ENCODE measurements at places on chromosomes 3 and 15. TPM values are rescaled to one million over a fixed set of nuclear protein-coding genes. Genes with fewer than 3 reads are reported as not detected.

DNA sequence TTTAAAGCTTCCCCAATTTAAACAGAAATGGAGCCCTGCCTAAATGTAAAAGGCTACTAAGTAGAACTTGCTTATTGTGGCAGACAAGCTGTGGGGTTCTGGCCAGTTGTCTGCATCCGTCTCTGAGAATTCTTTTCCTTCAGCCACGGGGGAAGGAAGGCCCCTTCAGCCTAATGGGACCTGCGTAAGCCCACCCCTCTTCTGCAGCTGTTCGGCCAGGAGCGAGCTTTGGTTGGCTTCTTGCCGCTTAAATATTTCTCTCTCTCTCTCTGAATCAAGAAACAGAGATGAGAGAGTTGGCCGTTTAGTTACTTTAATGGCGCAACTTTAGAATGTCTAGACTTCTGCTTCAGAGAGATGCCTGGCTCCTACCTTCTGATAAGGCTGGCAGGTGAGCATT is 151.7 kb upstream of the PROK2 start:
- DNase-seq = no peak

DNA sequence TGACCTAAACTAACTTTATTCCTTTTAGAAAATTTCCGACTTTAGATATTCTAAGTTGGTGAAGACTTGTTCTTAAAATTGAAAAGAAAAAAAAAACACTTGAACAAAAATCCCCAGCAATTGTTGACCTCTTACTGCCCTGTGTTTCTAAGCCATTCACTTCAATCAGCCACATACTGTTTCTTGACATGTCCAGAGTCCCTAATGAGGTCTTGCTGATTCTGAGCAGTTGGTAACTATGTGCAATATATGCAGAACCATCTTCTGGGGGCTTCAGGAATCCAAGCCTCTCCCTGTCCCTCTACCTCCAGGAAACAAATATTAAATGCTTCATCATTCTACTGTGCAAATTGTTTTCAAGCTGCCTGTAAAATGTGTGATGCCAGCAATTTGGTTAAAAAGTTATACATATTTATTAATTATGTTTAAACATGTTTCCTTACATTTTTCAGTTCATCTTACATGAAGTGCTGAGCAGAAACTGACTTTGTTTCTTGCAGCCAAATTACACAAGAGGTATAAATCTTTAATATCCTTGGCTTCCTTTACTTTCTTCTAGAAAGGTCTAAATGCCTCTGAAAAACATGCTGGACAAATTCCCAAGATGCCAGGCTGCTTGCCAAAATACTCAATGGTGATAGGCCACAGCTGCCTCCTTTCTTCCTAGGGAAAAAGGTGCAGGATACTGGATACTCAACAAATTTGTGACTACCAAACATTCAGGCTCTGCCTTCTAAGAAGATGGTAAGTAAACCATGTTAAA is 19.8 kb upstream of the GYG1 start:
- no peak for DNase-seq

The RASGRF1 gene
- total RNA-seq = not detected

The DZIP3 gene
- 7.4 TPM for total RNA-seq

DNA sequence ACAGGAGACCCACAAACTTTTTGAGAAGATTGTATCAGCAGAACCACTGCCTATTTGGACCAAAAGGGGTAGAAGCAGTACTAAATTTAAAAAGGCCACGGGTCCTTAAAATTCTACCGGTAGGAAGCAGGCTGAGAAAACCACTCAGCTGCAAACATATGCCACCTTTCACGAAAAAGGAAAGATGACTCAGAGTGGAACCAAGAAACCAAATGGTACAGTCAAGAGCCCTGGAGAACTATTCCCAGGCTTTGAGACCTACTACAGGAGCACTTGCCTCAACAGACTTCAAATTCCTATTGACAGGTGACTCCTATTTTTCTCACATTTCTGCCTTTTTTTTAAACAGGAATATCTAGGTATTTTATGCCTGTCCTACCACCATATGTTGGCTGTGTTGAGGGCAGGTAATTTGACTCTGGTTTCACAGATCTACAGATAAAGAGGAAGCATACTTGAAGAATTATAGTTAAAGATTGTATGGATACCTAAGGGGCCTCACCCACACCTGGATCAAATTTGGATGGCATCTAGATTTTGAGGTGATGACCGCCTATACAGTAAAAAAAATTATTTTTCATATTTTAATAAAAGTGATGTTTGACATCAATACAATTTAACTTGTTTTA is 10.1 kb downstream of the GOLIM4 start:
- no peak for DNase-seq

- DNase-seq = no peak
These were observed 140.1 kb upstream of the IL12A start for GRCh38 chr3:159848348-159849118.

DNA sequence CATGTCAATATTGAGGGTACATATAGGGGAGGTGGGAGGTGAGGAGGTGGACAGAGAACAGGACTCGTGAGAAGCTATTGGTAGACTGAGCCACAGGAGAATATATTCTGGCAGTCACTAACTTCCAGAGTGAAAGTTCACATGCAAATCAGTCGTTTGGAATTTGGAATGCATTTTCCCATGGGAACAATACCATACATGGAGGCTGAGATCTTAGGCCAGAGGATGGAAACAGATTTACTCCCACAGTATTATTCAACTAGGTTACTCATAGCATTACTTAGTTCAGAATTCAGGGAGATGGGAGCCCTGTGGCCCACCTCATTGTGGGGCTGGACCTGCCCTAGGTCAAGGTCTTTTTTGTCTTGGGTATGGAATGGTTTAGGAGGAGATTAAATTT is 36.4 kb upstream of the ABHD2 start:
- DNase-seq = no peak

GRCh38 chr3:133578548-133579191 is 5.2 kb downstream of the CDV3 start:
- DNase-seq = no peak

DNA sequence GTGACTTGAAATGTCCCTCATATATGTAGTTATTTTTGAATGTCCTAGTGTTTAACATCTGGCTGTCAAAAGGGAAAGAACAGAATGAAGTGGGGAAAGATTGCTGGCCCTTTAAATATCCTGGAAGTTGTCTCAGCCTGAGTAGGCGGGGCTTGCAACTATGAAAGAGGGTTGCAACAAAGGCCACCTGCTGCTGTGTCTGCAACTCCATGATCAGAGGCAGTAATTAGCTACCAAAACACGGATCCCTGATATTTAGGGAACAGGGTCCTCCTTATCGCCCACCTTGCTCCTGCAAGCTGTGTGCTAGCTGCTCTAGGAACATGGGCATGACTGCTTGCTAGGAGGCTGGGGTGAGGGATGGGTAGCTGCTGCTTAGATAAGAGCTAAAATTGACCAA is 100.2 kb upstream of the CFAP20DC start:
- DNase-seq = no peak

The CEP97 gene
- 11.0 TPM for total RNA-seq

DNA sequence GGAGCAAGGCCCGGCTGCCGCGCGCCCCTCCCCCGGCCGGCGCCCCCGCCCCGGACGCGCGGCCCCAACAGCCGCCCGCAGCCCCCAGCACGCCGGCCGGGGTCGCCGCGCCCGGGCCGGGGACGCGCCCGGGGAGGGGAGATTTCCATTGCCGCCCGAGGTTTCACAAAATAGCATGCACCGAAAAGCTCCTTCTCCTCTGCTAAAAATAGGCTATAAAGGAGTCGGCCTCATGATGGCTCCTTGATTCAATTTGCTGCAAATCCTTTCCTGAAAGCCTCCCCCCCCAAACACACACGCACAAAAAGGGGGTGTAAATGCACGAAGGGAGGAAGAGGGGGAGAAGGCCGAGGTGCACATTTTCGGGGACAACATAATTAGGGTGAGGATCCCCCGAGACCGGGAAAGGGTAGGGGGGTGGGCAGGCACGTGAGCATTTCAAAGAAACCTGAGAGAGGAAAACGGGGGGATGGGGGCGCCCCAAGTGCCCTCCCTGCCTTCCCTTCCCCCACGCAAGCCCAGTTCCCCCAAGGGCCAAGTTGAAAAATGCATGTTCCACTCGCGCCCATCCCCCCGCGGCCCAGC is 734 bp downstream of the TBL1XR1 start:
- DNase-seq = no peak

- no peak for DNase-seq
These were observed 65.0 kb upstream of the SLC6A1 start for GRCh38 chr3:10927551-10927950.

- DNase-seq = no peak
These were observed 113.5 kb downstream of the CNTN3 start for GRCh38 chr3:74501007-74501406.
